ENCODE measurements at places on chromosomes 16 and 17.

DNA sequence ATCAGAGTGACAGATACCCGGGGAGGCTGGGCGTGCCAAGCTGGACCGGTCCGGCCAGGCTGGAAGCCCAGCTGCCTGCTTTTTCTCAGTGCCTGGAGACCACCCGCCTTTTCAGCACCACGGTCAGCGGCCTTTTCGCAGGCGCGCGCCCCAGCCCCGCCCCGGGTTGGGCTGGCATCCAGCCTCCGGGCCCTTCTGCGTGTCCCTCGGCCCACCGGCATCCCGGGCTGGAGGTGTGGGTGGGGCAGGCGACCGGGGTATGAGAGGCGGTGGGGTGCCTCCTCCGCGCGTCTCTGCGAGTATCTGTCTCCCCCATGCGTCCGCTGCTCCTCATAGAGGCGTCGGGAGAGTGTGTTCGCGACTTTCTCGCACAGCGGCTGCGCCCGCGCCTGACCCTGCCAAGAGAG lies 102.5 kb downstream of the MRM1 start:
- DNase-seq, result peak; percentile 16

DNA sequence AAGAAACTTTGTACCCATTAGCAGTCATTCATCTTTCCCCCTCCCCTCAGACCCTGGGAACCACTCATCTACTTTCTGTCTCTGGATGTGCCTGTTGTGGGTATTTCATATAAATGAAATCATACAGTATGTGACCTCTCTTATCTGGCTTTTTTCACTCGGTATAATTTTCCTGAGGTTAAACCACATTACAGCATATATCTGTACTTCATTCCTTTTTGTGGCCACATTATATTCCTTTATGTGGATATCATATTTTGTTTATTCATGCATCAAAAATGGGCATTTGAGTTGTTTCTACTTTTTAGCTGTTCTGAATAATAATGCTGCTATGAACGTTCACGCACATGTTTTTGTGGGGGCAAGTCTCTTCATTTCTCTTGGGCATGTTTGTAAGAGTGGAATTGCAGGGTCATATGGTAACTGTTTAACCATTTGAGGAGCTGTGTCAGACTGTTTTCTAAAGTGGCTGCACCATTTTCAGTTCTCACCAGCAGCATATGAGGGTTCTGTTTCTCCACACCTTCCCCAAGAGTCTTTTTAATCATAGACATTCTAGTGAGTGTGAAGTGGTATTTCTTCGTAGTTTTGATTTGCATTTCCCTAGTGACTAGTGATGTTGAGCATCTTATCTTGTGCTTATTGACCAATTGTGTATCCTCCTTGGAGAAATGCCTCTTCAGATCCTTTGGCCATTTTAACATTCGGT lies 3.8 kb downstream of the SNX29 start:
- no peak for DNase-seq

DNA sequence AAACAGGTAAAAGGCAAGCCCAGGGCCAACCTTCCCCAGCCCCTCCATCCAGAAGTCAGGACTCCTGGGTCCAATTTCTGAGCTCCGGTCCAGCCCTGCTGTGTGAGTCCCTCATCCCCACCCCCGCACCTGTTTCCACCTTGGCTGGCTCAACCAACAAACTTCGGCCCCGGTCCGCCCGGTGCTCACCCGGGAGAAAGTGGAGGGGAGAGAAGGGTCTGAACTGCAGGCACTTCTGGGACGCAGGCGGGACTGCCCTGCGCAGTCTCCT lies 541 bp downstream of the RHBDF2 start:
- DNase-seq, result no peak

GRCh38 chr16:89043636-89044417 lies 49.8 kb upstream of the ACSF3 start:
- no peak for DNase-seq

DNA sequence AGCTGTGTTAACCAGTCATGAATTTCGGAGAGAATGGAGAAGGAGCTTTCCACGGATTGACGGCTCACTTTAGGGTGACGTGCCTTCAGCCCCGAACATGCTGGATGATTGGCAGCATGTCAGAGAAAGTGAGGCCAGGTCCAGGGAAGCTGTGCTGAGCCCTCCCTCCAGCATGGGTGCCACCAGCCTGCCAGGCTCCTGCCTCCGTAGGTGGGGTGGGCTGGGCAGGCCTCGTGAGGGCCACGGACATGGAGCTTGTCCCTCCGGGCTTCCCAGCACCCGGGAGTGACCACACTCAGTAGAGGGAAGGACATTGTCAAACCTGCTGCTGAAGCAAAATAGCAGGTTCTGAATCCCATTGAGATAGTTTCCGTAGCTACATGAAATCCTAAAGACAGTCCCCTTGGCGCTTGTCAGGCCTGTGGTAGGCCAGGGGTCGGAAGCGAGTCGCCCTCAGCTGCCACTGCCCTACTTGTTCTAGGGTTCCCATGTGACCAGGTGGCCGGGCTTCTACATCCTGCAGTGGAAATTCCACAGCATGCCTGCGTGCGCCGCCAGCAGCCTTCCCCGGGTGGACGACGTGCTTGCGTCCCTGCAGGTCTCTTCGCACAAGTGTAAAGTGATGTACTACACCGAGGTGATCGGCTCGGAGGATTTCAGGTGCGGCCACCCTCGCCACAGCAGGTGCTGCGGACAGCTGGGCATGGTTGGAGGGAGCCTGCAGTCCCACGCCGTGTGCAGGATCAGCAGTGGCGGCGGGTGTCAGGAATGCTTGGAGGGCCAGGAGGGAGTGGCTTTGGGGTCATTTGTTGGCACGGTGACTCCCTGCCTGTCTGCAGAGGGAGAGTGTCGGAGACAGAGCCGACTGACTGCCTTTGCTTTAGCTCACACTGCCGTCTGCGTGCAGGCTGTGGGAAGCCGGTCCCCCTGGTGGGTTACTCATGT lies 72.3 kb downstream of the SEC14L1 start:
- no peak for DNase-seq
